ENCODE measurements at places on chromosomes 13 and 19.

GRCh38 chr19:3275583-3276340 lies 51.3 kb downstream of the CELF5 start:
- H3K27me3 ChIP-seq, result peaks cover 17% of the 10 kb centered on the region
- H3K27ac ChIP-seq, result no peak overlapping the region
- peaks cover 11% of the 10 kb centered on the region for H3K4me1 ChIP-seq
- peak overlapping the region; percentile 81 for H3K4me3 ChIP-seq

DNA sequence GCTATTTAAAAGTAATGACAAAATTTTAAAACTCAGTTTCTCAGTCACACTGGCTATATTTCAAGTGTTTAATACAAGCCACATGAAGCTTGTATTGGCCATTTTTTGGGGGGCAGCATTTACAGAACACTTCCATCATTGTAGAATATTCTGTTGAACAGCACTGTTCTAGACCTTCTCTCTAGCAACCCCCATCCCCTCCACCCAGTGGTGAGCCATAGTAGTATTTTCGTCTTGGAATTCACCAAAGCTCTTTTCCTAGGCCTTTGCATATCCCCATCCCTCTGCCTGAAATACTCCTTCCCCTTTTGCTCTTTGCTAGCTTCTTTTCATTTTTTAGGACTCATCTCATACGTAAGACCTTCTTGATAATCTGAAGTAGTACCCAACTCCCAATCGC lies 99.5 kb downstream of the ZC3H13 start:
- H3K4me3 ChIP-seq, result no peak overlapping the region
- no peak overlapping the region for H3K27ac ChIP-seq
- H3K36me3 ChIP-seq, result peaks cover 4% of the 10 kb centered on the region
- no peak for DNase-seq

DNA sequence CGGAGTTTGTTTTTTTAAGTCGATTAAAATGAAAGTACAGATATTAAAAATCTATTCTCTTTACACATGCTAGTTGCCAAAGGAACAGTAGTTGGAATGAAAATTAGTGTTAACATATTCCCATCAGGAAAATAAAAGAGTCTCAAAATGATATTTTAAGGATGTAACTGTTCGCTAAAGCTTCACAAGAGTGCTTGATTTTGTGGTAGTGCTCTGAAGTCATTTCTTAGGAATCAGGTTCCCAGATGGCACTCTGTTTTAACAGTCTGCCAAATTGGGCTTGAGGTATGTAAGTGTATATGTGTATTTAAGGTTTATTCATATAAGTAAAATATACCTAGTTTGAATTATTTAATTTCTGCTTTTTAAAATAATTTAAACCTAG lies 128.8 kb downstream of the LMO7 start:
- H3K4me1 ChIP-seq, result peaks cover 71% of the 10 kb centered on the region
- H3K36me3 ChIP-seq, result peaks cover 4% of the 10 kb centered on the region
- no peak overlapping the region for H3K27ac ChIP-seq
- no peak for DNase-seq
- H3K27me3 ChIP-seq, result no peaks in the 10 kb centered on the region
- H3K4me3 ChIP-seq, result no peak overlapping the region

GRCh38 chr13:99255271-99255670 lies 2.9 kb downstream of the GPR18 start:
- peak overlapping the region; percentile 78 for H3K4me3 ChIP-seq
- no peaks in the 10 kb centered on the region for H3K27me3 ChIP-seq
- peak overlapping the region; percentile 47 for H3K27ac ChIP-seq

- H3K36me3 ChIP-seq, result no peaks in the 10 kb centered on the region
- H3K4me1 ChIP-seq, result no peaks in the 10 kb centered on the region
- H3K27me3 ChIP-seq, result peaks cover 13% of the 10 kb centered on the region
- H3K4me3 ChIP-seq, result no peak overlapping the region
- DNase-seq, result peak; percentile 63
- H3K27ac ChIP-seq, result no peak overlapping the region
These were observed 51.1 kb upstream of the ZNRF4 start for GRCh38 chr19:5403968-5404640.

DNA sequence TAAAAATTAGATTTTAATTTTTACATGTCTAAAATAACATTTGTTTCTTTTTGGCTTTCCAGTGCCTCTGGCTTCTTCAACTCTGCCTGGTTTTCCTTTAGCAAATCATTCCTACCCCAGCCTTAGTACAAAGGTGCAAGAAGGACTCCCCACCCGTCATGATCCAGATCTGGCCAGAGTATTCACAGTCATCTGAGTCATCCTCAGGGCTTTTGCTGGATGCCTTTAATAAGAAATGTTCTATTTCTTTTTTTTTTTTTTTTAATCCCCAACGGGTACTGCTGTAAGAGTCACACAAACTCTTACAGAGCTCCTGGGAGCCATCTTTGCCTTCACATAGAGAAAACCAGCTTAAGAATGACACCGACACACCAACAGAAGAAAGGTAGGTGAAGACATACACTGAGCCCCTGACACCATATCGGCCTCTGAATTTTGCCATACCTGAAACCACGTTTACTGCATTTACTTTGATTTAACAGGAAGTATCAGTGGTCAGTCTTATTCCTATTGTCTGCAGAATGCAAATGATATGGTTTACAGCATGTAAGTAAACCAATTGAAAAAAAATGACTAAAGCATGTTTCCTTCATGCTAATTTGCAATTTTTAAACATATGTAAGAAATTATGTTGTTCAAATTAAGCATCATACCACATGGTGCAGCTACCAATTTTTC lies 184.4 kb downstream of the NALCN start:
- no peak for DNase-seq
- no peak overlapping the region for H3K27ac ChIP-seq
- H3K4me1 ChIP-seq, result no peaks in the 10 kb centered on the region
- H3K36me3 ChIP-seq, result no peaks in the 10 kb centered on the region
- H3K4me3 ChIP-seq, result no peak overlapping the region

- H3K36me3 ChIP-seq, result peaks cover 8% of the 10 kb centered on the region
- H3K27ac ChIP-seq, result peak overlapping the region; percentile 79
- H3K27me3 ChIP-seq, result no peaks in the 10 kb centered on the region
- peak overlapping the region; percentile 76 for H3K4me3 ChIP-seq
These were observed 9.9 kb upstream of the ADGRE5 start for GRCh38 chr19:14371301-14371821.

- no peaks in the 10 kb centered on the region for H3K27me3 ChIP-seq
- no peaks in the 10 kb centered on the region for H3K4me1 ChIP-seq
- no peaks in the 10 kb centered on the region for H3K36me3 ChIP-seq
- no peak overlapping the region for H3K4me3 ChIP-seq
- H3K27ac ChIP-seq, result no peak overlapping the region
These were observed 448.4 kb upstream of the SLC10A2 start for GRCh38 chr13:103514619-103515018.

GRCh38 chr13:113109151-113110047 lies 3.8 kb downstream of the F7 start:
- DNase-seq, result no peak
- H3K27ac ChIP-seq, result no peak overlapping the region
- H3K4me3 ChIP-seq, result peak overlapping the region; percentile 61
- H3K27me3 ChIP-seq, result no peaks in the 10 kb centered on the region
- no peaks in the 10 kb centered on the region for H3K4me1 ChIP-seq

GRCh38 chr19:38942471-38943181 lies 11.9 kb downstream of the MRPS12 start:
- no peak overlapping the region for H3K4me3 ChIP-seq
- H3K36me3 ChIP-seq, result no peaks in the 10 kb centered on the region

- no peaks in the 10 kb centered on the region for H3K4me1 ChIP-seq
- DNase-seq, result no peak
These were observed 427.4 kb downstream of the NDFIP2 start for GRCh38 chr13:79908381-79908780.

- no peak overlapping the region for H3K27ac ChIP-seq
- DNase-seq, result no peak
- no peaks in the 10 kb centered on the region for H3K36me3 ChIP-seq
- no peaks in the 10 kb centered on the region for H3K27me3 ChIP-seq
- no peak overlapping the region for H3K4me3 ChIP-seq
- peaks cover 5% of the 10 kb centered on the region for H3K4me1 ChIP-seq
These were observed 30.6 kb downstream of the CERS1 start for GRCh38 chr19:18865106-18865972.

DNA sequence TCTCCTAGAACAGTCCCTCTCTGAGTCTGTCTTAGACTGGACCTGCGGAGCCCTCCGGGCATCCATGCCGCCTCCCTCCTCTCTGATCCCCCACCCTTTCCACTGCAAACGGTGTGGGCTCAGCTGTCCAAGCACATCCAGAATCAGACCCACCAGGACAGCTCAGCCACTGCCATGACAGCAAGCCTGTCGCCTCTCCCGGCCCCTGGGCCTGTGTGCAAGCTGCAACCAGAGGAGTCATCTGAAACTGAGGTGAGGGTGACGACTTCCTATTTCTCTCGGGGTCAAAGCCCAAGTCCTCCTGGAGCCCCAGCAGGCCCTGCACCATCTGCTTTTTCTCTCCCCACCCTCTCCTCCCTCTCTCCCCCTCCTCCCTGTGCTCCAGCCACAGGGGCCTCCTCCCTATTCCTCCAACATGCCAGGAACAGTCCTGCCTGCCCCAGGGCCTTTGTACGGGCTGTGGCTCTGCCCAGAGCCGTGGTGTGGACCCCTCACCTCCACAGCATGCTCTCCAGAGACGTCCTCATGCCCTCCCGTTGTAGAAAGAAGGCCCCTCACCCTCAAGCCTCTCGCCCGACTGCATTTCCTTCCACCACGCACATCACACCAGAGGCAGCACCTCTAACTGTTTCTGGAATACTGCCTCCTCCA lies 23.5 kb upstream of the MYDGF start:
- H3K27me3 ChIP-seq, result no peaks in the 10 kb centered on the region
- DNase-seq, result no peak
- H3K4me1 ChIP-seq, result no peaks in the 10 kb centered on the region
- no peak overlapping the region for H3K27ac ChIP-seq
- H3K4me3 ChIP-seq, result no peak overlapping the region
- peaks cover 6% of the 10 kb centered on the region for H3K36me3 ChIP-seq

GRCh38 chr13:95455782-95456181 lies 96.7 kb upstream of the CLDN10 start:
- H3K4me1 ChIP-seq, result peaks cover 15% of the 10 kb centered on the region
- H3K27me3 ChIP-seq, result no peaks in the 10 kb centered on the region
- H3K36me3 ChIP-seq, result peaks cover 12% of the 10 kb centered on the region
- H3K4me3 ChIP-seq, result no peak overlapping the region
- no peak overlapping the region for H3K27ac ChIP-seq

DNA sequence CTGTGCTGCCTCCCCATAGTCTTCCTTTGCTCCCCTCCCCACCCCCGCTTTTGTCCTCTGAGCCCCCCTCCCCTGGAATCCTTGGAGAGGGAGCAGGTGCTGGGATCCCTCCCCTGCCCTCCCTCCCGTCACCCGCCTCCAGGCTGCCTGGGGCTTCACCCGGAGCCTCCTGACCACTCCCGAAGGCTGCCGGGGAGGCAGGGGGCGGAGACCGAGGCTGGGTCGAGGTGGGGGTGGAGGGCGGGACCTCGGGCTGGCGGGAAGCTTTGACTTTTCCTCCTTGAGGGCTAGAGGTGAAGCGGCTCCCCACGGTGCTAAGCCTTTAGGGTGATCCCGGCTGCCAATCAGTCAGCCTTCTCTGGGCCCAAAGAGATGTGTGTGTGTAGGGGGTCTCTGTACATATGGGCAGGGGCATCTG lies 1.5 kb downstream of the KMT5C start:
- H3K4me3 ChIP-seq, result peak overlapping the region; percentile 84
- peak overlapping the region; percentile 68 for H3K27ac ChIP-seq
- peaks cover 8% of the 10 kb centered on the region for H3K36me3 ChIP-seq
- peaks cover 13% of the 10 kb centered on the region for H3K4me1 ChIP-seq

- no peak for DNase-seq
- no peaks in the 10 kb centered on the region for H3K36me3 ChIP-seq
- H3K27ac ChIP-seq, result no peak overlapping the region
- H3K4me1 ChIP-seq, result peaks cover 4% of the 10 kb centered on the region
- no peak overlapping the region for H3K4me3 ChIP-seq
- H3K27me3 ChIP-seq, result peaks cover 59% of the 10 kb centered on the region
These were observed 564 bp downstream of the HS6ST3 start for GRCh38 chr13:96090240-96091101.

DNA sequence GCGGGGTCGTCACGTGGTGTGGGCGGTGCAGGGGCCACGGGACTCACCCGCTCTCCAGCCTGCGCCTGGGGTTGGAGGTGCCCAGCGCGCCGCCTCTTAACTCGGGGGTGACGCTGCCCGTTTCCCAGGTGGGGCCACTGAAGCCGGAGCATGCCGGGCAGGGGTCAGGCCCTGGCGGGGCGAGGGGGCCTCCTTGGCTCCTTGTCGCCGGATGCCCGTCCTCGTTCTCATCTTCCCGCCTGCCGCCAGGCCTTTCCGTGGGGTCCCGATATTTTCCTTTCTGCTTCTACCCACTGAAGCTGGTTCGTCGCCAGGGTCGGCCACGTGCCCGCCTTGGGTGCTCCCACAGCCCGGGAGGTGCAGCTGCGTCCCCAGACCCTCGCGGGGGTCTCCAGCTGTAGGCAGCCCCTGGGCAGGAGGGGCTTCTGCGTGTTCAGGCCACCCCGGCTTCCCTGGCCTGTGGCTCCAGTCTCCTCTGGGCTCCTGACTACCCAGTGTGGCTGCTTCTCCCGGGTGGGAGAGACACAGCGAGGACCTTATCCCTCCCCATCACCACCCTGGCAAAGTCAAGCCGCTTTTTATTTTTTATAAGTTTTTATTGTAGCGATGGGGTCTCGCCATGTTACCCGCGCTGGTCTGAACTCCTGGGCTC lies 772 bp downstream of the FAM174C start:
- peaks cover 64% of the 10 kb centered on the region for H3K4me1 ChIP-seq
- peaks cover 23% of the 10 kb centered on the region for H3K36me3 ChIP-seq
- peak overlapping the region; percentile 87 for H3K27ac ChIP-seq
- H3K4me3 ChIP-seq, result peak overlapping the region; percentile 91
- no peak for DNase-seq

GRCh38 chr13:114112231-114112825 lies 20.1 kb downstream of the RASA3 start:
- H3K4me1 ChIP-seq, result peaks cover 56% of the 10 kb centered on the region
- H3K27me3 ChIP-seq, result no peaks in the 10 kb centered on the region
- H3K36me3 ChIP-seq, result no peaks in the 10 kb centered on the region
- no peak for DNase-seq
- peak overlapping the region; percentile 54 for H3K27ac ChIP-seq

GRCh38 chr19:47697863-47698609 lies 15.2 kb upstream of the EHD2 start:
- DNase-seq, result peak; percentile 59
- no peaks in the 10 kb centered on the region for H3K4me1 ChIP-seq
- no peaks in the 10 kb centered on the region for H3K36me3 ChIP-seq
- no peaks in the 10 kb centered on the region for H3K27me3 ChIP-seq

DNA sequence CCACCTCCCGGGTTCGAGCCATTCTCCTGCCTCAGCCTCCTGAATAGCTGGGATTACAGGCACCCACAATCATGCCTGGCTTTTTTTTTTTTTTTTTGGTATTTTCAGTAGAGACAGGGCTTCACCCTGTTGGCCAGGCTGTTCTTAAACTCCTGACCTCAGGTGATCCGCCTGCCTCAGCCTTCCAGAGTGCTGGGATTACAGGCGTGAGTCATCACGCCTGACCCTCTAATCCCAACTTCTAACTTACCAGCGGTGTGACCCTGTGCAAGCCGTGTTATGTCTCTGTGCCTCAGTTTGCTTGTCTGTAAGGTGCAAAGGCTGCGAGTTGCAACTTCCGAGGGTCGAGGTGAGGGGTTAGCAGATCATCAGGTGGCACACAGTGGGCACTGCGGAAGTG lies 17.3 kb downstream of the ZSWIM4 start:
- H3K4me1 ChIP-seq, result no peaks in the 10 kb centered on the region
- no peaks in the 10 kb centered on the region for H3K27me3 ChIP-seq
- H3K4me3 ChIP-seq, result no peak overlapping the region

GRCh38 chr19:42577016-42577415 lies 17.7 kb downstream of the CEACAM8 start:
- no peak overlapping the region for H3K27ac ChIP-seq
- H3K4me1 ChIP-seq, result no peaks in the 10 kb centered on the region
- no peaks in the 10 kb centered on the region for H3K36me3 ChIP-seq
- peaks cover 20% of the 10 kb centered on the region for H3K27me3 ChIP-seq

All from activated T-cell treated with anti-CD3 and anti-CD28 coated beads, Interleukin-2, amount 50 U/mL, for 72 hours (primary cell).